Panc1 (cell line): ENCODE measurements at places on chromosomes 3 and 15.
A peak's percentile ranks its signal among the peaks of the same experiment; 100 is the strongest.

GRCh38 chr3:14289590-14290461 is 111.2 kb downstream of the LSM3 start:
- peak; percentile 28 for DNase-seq

DNA sequence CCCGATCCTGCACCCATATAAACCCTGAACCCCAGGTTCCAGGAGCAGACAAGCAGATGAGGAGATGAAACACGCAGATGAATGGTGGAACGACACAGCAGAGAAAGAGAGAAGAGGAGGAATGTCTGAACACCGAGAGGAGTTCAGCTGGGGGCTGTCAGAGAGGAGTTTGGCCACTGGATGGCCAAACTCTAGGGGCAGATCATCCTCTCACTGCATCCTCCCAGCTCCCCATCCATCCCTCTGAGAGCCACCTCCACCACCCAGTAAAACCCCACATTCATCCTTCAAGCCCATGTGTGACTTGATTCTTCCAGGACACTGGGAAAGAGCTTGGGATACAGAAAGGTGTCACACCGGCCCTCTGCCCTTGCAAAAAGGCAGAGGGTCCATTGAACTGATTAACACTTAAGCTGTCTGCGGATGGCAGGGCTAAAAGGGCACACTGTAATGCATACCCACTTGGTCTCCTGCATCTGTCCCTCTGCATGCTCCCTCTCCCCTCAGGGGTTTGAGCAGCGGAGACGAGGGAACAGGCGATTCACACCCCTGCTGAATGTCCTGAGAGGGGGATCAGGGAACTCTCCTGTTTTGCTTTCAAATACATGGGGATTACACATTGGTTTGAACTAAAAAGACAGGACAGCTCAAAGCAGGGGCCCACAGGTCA is 53.8 kb downstream of the TMED3 start:
- no peak for DNase-seq

- no peak for DNase-seq
These were observed 58.8 kb downstream of the CLASP2 start for GRCh38 chr3:33658991-33659848.

DNA sequence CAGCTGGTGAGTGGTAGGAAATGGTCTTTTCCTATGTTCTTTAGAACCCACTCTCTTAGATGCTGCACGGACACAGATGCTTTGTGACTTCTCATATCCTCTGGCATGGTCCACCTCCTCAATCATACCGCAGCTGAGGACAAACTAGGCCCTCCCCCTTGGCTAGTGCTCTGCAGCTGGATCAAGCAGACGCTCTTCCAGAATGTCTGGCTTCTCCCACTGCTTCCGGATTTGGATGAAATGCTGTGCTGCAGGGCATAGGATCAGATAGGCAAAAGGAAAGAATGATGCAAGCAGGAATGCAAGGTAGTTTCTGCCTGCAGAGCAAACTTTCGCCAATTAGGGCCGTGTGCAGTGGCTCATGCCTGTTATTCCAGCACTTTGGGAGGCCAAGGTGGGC is 75.7 kb upstream of the SLC4A7 start:
- DNase-seq: no peak

DNA sequence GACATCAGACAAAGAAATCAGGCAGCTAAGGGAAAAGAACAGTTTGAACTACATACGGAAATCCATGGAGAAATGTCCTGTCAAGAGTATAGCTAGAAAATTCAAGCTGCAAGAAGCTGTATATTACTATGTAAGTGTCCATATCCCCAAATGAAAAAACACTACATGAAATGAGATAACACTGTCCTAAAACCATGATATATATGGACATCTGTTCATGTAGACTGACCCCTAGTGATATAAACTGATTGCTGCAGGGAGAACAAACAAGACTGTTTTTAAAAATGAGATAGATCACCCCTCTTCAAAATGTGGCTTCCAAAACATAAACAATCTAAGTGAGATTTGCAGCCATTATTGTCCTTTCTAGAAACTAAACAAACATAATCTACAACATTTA is 985.6 kb downstream of the EPHA3 start:
- DNase-seq: no peak

DNA sequence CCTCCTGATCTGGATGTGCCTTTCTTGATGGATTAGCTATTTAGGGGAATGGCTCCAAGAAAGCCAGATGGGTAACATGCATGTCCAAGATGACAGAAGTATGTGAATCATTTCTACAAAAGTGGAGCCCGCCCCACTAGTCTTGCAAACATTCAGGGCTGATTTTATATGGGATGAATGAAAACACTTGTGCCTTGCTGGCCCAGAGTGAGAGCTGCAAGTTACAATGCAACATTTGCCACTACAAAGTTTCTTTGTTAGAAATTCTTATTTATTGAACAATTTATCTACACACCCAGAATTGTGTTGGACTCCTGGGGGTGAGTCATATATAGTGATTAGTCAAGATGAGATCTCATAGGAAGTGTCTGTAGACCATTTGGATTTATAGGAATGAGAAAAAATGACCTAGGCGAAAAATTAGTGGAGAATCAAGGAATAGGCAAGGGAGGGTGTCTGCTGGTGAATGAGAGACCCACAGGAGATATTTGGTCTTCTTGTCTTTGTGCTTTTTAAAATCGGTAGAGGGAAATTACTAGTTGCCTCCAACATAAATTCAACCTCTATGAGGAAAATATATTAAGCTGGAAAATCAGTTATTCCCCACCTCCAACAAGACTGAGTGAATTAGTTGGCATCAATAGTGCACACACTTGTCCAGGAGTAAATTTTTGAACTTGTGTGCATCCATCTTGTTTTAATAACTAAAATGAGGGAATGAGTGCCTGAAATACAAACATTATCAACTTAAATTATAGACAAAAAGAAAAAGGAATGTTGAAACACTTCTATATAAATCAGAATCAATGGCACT is 53.5 kb upstream of the DCBLD2 start:
- DNase-seq: no peak

DNA sequence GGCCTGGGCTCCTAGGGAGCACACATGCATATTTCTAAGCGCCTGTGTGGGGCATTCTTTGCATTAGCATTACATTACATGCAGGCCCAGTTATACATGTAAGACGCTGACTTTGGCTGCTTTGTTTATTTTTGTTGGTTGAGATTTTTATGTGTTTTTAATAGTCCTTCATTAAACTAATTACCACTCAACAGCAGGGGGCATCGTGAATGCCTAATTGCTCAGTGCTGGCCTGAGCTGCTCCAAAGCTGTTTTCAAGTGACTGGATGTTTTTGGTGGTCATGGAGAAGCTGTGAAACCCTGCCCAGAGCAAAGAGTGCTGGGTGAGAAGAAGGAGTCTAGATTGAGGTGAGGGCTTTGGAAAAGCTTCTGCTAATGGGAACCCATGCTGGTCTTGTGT is 41.5 kb downstream of the GPD1L start:
- no peak for DNase-seq

DNA sequence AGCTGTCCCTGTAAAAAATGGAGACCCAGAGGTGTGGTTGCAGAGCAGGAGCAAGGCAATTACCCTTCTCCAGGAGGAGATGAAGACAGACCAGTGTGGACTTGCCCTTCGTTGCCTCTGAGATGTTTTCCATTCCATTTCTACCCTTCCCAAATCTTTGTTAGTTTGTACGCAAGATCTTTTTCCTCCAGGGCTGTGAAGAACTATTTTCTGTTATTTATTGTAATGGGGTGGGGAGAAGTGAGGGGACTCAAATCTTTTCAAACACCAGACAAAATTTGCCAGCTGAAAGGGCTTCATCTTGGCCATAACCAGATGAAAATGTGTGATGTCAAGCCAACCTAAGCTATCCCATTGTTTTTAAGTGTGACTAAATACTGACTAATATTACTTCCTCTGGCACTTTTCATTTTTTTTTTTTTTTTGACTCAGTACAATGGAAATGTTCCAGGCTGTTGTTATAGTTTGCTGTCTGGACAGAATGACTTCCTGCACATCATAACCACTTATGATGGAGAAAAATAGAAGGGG is 271.3 kb upstream of the TPRG1 start:
- peak; percentile 77 for DNase-seq

DNA sequence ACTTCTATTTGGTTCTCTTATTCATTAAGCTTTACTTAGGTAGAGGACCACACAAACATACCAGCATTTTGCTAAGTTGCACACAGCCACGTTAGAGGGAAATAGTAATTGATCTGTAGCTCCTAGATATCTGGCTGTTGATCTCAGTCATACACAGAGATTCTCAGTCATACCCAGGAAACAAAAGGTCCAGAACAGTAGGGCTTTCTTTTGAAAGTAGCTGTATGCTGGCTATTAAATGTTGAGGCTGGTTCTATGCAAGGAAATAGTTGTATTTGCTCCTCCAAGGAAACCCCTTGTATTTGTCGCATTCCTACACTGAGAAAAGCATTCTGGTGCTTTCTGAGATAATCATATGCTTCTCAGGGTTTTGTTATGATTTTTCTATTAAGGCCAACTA is 523.8 kb downstream of the SOX2 start:
- DNase-seq: no peak

GRCh38 chr15:78716651-78717050 is 75.6 kb upstream of the CHRNB4 start:
- no peak for DNase-seq

DNA sequence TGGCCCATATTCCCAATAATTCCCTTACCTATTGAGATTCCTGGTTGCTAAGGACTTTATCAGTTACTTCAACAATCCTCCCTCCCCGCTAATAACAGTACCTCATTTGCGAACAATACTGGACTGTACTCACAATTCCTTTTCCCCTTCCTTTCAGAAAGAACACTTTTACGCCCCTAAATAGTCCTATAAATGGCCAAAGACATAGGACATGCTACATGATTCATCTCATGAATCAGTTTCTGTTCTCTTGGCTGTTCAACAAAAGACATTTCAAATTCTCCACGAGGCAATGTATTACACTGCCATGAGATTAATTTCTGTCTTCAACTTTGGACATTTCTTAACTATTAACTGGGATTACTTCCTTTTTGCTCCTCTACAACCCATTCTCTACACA is 264.4 kb downstream of the TIGIT start:
- DNase-seq: no peak

GRCh38 chr3:13080591-13080990 is 7.4 kb upstream of the IQSEC1 start:
- no peak for DNase-seq

- peak; percentile 18 for DNase-seq
These were observed 70.4 kb downstream of the KLF13 start for GRCh38 chr15:31396881-31397560.

GRCh38 chr3:171121801-171122200 is 95.3 kb upstream of the SLC2A2 start:
- no peak for DNase-seq

- no peak for DNase-seq
These were observed 15.4 kb downstream of the IDH2 start for GRCh38 chr15:90086868-90087268.

- DNase-seq: no peak
These were observed 145.0 kb upstream of the TRIM42 start for GRCh38 chr3:140532793-140533330.

DNA sequence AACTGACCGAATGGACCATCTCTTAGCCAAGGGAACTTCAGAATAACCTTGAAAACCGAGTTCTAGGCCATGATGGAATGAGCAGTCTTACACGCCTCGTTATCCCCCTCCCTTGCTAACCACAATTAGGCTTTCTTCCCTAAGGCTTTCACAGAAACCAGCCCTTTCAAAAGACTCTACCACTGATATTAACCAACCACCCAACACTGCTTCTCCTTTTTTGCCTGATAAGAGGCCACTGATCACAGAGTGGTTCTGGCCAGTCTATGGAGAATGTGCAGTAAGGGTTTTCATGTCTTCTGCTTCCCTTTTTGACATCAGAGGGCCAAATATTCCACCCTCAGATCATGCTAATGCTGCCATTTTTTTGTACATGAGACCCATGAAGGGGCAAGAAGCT is 59.3 kb downstream of the MCF2L2 start:
- no peak for DNase-seq

GRCh38 chr3:11969986-11970385 is 34.2 kb upstream of the SYN2 start:
- no peak for DNase-seq

- no peak for DNase-seq
These were observed 4.6 kb downstream of the ITGA11 start for GRCh38 chr15:68427366-68427765.

- DNase-seq: no peak
These were observed 25.3 kb downstream of the BFSP2 start for GRCh38 chr3:133424937-133425869.

DNA sequence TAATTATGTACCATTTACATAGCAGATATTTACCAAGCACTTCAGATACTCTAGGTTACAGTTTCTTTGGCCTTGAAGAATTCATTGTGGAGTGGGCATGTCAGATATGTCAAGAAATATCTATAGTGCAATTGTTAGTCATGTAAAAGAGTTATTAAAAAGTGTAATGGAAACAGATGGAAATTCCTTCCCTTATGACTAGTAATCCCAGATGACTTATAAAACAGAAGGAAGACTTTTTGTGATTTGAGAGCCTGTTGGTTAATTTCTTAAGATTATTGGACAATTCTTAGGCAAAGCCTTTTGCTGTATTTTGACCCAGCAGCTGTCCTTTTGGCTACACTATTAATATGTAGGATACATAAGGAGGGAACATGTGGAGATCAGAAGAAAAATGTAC is 708.9 kb upstream of the NECTIN3 start:
- no peak for DNase-seq

DNA sequence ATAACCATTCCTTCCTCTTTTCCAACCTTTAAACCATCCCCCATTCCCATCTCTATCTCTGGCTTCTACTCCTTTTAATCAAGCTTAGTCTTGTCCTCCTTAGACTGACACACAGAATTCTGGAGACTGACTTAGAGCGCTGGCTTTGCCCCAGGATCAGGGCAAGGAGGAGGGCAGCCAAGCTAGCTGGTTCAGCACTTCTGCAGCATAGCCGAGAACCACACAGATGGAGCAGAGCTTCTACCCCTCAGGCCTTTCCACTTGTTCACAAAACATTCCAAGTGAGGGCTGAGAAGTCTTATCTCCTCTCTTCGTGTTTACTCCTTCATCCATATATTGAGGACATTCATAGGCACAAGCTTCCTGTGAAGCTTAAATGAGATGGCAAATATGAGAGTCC is 246.5 kb upstream of the PEX5L start:
- DNase-seq: no peak

DNA sequence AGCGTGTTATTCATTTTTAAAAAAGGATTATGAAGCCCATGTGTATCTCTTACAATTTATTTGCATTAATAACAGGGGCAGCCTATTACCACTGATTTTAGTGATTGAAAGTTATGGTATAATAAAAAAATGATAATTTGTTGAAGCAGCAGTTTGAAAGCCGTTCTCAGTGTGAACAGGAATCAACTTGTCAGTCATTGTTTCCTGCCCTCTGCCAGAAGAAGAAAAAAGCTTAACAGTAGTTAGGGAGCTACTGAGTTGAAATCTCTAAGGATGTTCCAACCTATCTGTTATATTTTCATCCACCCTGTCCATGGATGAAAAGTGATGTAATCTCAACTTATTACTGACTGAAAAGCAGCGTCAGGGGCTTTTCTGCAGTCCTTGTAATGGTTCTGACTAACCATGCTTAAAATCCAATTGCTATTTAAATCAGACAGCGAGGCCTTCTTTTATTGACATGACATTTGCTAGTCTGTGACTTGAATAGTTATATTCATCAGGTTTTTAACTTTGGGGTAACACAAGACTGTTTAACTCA is 486.7 kb downstream of the ROBO2 start:
- DNase-seq: no peak
